ENCODE measurements at places on chromosomes 3 and 15.

GRCh38 chr15:63896336-63897115 is 62.8 kb upstream of the HERC1 start:
- no peak for DNase-seq

- no peak for DNase-seq
These were observed 713.5 kb upstream of the LMCD1 start for GRCh38 chr3:7787871-7788828.

GRCh38 chr3:175702956-175703355 is 843.8 kb downstream of the NAALADL2 start:
- no peak for DNase-seq

GRCh38 chr15:56077081-56077480 is 83.7 kb upstream of the NEDD4 start:
- DNase-seq: no peak

GRCh38 chr15:39195961-39196486 is 384.9 kb upstream of the THBS1 start:
- DNase-seq: no peak

DNA sequence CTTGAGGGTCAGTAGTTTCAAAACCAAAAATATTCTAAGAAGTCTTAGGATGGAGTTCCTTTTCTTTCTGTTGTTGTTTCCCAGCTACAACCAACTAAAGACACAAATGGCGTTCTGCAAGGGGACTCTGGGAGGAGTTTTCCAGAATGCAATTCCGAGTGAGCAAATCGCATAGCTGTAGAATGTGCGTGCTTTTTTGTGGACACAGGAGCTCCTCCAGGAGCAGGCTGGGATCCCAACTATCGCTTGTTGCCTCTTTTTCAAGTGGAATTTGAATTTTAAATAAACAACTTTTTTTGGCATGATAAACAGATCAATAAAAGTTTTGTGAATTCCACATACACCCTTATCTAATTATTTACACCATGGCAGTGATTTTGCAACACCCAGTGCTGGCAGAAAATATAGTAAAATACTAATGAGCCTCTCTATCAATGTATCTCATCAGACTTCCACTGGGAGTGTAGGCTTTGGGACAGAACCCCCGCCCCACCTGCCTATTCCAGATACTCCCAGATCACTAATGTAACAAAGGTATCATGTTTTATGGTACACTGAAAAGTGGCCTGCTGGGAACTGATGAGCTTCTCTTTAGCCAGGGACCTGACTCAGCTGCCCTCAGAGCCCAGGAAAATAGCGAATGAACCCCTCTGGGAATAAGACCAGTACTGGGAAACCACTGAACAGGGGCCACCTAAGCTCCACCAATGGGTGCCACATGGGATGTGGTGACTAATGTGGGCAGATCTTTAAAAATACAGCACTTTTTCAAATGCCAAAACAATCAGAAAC is 66.4 kb downstream of the LMCD1 start:
- DNase-seq: no peak

- no peak for DNase-seq
These were observed 4.5 kb downstream of the SOX14 start for GRCh38 chr3:137768361-137769321.

DNA sequence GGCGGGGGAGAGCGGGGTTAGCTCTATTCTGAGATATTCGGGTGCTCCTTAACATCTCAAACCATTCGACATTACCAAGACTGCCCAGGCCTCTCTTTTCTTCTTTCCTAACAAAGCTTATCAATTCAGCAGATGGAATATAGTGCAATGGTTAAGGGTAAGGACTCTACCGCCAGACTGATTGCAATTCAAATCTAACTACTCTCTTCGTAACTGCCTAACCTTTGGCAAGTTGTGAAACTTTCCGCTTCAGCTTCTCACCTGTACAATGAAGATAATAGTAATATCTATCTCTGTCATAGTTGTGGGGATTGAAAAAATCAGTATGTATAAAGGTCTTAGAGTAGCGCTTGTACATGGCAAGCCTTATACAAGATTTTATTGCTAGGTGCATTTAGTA is 972 bp downstream of the UBA5 start:
- no peak for DNase-seq

DNA sequence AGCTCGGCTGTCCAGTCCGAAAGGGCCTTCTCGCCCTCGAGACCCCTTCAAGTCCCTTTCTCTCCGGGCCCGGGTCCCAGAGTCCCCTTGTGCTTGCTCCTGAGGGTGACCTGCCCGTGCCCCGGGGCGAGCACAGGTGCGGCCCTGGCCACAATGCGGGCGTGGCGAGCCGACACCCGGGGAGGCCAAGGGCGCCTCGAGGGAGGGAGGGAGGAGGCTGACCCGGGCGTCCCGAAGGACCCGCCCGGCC is 810 bp upstream of the MEF2A start:
- no peak for DNase-seq

DNA sequence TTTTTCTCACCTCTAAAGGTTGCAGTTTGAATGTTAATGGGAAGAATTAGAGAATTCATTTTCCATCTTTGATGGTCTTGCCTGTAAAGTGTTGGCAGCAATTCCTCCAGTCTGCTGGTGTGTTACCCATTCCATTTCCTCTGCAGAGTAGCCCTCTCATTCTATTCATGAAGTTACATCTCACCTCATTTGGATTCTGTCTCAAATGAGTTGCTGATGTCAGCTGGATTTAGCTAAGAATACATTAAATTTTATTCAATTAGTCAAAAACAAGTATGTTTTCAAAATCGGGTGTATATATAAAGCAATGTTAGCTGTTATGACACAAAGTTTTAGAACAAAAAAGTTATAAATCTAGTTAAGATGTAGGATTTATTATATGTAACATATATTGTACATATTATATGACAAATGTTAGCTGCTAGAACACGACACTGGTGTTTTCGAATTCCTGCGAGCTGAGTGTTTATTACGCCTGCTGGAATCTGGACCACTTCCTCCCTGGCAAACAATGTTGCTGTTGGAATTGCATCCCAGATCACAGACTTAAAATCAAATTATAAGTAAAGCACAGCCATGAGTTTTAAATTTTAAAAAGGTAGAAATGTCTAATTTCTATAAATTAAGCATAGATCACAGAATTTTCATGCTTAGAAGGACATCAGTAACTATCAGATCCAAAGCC is 516.2 kb downstream of the OCA2 start:
- no peak for DNase-seq

DNA sequence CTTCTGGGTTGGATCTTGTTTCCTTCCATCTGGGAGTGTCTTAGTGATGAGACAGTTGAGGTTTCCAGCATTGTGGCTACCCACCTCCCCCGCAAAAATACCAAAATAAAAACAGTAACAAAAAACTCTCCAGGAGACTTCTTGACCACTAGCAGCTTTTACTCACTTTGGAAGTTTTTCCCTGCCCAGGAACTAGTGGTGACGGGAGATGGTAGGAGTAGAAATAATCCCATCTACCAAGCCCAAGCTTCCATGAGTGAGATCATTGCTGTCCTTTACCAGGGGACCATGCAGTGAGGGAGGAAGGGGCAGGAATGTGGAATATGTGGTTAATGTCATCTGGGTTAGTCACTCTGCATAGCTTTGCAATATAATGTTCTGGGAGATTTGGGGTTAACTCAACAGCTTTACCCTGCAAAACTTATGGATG is 187.7 kb downstream of the ITPR1 start:
- no peak for DNase-seq

GRCh38 chr3:13539292-13539638 is 9.7 kb upstream of the FBLN2 start:
- DNase-seq: no peak

DNA sequence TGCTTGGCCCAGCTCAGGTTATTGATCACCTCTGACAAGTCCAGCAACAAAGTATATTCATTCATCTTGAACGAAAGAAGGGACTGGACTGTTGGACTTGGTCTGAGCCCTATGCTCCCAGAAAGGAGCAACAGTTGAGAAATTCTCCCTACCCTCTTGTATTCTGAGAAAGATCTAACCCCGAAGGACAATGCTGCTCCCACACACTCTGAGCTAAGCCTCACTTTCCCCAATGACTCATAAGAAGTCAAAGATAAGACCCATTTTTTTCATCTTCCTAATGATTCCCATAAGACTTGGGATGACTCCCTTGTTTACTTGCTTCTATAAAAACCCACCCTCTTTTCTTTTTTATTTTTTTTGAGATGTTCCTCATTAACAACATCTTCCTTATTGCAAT is 549.4 kb upstream of the MDFIC2 start:
- no peak for DNase-seq

- no peak for DNase-seq
These were observed 422.2 kb upstream of the SGO1 start for GRCh38 chr3:20608054-20608738.

GRCh38 chr3:17909714-17910113 is 167.3 kb upstream of the TBC1D5 start:
- no peak for DNase-seq

DNA sequence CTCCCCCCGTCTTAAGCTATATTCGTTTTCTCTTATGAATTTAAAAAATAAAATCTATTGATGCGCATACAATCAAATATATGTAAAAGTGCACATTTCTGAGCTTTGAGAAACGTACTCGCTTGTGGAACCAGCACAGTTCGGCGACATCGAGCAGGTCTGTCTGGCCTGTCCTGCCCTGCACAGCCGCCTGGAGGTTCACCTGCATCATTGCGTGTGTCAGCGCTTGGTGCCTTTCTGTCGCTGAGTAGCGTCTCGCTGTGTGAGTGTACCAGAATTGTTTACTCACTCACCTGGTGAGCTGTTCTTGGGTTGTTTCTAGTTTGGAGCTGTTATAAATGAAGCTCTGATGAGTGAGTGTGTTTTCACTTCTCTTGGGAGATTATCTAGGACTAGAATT is 104.0 kb downstream of the VGLL4 start:
- no peak for DNase-seq

DNA sequence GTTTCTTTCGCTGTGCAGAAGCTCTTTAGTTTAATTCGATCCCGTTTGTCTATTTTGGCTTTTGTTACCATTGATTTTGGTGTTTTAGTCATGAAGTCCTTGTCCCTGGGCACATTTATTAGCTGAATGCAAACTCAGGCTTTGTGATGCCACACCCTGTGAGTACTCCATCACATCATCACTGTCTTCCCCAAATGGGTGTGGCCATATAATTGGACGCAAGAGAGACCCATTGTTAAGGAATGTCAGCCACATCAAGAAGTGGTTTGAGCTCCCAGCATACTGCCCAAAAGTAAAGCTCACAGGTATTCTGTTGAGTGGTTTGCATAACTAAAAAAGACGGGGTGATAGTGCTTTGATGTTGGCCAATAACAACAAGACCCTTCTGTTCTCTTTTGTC is 245.7 kb downstream of the SV2B start:
- no peak for DNase-seq

GRCh38 chr3:108620250-108620649 is 30.7 kb downstream of the DZIP3 start:
- DNase-seq: no peak

DNA sequence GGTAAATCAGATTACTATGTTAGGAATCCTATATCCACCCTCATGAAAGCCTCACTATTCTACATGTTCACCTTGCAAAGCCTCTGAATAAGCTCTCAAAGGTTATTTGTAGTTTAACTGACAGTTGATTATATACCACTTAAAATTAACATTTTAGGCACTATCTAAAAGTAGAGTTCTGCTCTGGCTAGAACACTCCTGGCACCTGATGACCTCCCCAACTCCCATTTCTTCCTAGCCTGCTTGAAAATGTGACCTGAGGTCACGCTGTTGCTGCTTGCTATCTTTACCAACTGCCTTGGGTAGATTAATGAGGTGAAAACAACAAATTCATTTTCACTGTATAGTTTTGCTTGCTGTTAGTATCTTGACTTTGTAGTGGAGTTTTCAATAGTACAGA is 220.7 kb downstream of the GBE1 start:
- no peak for DNase-seq

- DNase-seq: no peak
These were observed 16.8 kb downstream of the BMF start for GRCh38 chr15:40091861-40092255.

DNA sequence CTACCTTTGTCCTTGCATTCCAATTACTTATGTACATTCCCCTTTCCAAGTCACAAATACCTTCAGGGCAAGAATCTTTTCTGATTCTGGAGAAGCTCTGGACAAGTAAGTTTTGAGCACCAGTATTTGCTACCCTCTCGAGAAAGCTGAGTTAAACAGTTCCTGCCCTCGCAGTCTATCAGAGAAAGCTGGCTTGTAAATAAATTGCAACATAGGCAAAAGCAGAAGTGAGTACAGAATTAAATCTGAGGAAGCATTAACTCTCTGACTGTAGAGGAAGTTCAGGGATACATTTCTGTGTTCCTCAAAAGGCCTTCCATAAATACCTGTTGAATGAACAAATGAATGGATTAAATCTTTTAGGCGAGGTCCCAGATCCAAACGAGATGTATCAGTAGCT is 1.2 kb downstream of the OSBPL11 start:
- DNase-seq: no peak

DNA sequence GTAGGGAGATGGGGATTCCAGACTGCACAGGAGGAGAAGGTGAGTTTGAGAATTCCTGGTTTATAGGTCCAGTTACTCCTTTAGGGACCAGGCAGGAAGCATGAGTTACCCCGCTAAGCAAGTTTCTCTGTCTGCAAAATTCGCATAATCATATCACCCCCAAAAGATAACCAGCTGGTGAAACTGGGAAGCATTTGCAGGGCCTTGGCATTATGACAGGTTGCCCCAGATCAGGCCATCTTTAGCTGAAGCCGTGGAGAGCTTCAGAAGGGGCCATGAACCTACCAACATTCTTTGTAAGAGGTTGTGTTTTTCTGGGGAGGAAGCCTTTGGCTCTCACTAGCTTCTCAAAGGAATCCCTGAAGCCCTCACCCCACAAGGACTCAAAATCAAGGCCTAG is 29.4 kb downstream of the ATP2B2 start:
- DNase-seq: no peak

DNA sequence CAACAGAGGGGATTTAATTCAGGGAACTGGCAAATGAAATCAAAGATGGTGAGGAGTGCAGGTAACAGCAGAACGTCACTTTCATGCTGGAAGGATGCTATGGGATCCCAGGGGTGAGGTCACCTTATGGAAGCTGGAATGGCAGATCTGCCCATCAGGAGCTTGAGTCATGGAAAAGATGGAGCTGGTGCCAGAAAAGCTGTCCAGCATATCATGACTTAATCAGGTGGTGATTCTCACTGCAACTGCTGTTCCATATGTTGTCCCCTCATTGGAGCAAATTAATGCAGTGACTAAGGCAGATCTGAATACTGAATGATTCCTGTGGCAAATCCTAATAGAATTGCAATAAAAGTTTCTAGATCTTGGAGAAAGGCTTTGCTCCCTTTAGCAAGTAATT is 38.4 kb downstream of the HHLA2 start:
- DNase-seq: no peak

DNA sequence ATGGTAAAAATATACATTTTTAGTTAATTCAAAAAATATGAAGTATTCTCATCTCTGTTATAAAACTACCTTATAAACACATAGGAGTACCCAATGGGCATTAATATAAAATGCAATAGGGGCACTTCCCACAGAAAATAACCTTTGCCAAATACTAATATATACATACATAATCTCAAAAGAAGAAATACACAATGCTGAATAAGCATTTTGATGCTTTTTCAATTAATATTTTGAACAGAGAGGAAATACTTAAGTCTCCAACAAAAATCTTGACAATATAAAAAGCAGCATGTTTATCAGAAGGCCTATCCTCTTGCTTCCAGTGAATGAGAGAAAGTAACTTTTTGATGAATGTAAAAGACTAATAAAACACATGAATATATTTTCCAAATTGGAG is 110.7 kb downstream of the ROBO1 start:
- DNase-seq: no peak
